ENCODE measurements at places on chromosomes 13 and 19.

DNA sequence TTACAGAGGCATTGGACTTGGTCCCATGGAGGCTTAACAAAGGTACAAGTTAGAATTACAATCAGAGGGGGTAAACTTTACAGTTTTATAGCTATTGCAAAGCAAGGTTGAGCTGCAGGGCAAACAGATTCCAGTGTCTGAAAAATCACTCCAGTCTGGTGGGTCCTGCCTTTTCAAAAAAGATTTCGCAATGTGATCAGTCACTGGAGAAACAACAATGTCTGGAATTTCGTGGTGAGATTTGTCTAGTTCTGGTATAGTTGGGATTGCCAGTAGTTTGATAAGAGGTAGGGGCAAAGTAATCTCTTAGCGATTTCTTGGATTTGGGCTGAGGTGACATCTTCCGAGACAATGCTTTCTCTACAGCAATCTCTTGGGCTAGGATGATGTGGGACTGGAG, 1198.2 kb upstream of the PCDH9 start:
- DNase-seq: no peak
- H3K36me3 ChIP-seq: peaks cover 4% of the 10 kb centered on the region
- no peaks in the 10 kb centered on the region for H3K4me1 ChIP-seq

- DNase-seq: no peak
- H3K4me1 ChIP-seq: peaks cover 20% of the 10 kb centered on the region
- H3K27ac ChIP-seq: no peak overlapping the region
- no peaks in the 10 kb centered on the region for H3K36me3 ChIP-seq
Observed at GRCh38 chr13:44244288-44244687, 129.3 kb upstream of the SERP2 start.

DNA sequence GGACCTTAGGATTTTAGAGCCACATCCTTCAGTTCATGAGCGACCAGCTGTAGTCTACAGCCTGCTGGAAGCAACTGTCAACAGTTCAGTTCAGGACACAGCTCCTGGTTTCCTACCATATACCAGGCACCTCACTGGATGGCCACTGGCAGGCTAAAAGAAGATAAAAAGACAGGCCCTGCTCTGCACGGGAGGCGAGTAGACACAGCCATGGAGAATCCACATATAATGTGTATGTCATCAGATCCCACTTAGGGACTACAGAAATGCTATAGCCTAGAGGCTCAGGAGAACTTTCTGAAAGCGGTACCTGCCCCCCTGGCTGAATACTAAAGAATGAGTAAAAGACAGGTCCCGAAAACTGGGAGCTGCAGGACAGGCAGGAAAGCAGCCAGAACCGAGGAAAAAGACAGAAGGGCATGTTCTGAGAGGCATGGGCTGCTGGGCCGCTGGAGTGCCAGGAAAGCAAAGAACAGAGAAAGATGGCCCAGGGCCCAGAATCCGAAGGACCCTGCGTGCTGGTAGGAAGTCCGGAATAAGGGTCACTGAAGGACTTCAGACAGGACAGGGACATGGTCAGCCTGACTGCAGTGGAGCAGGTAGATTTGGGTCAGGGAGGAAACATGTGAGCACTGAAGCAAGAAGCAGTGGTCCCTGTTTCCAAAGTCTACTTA, 23.5 kb downstream of the DZIP1 start:
- no peak overlapping the region for H3K4me3 ChIP-seq
- H3K27ac ChIP-seq: no peak overlapping the region
- no peaks in the 10 kb centered on the region for H3K27me3 ChIP-seq
- peaks cover 56% of the 10 kb centered on the region for H3K36me3 ChIP-seq

GRCh38 chr19:42850981-42851717, 28.4 kb downstream of the PSG1 start:
- H3K4me1 ChIP-seq: no peaks in the 10 kb centered on the region
- H3K4me3 ChIP-seq: no peak overlapping the region
- no peaks in the 10 kb centered on the region for H3K27me3 ChIP-seq
- no peak overlapping the region for H3K27ac ChIP-seq
- H3K36me3 ChIP-seq: peaks cover 4% of the 10 kb centered on the region

- no peaks in the 10 kb centered on the region for H3K27me3 ChIP-seq
- H3K4me1 ChIP-seq: peaks cover 1% of the 10 kb centered on the region
- peaks cover 28% of the 10 kb centered on the region for H3K36me3 ChIP-seq
- DNase-seq: no peak
- no peak overlapping the region for H3K4me3 ChIP-seq
Observed at GRCh38 chr19:11181488-11181887, 15.9 kb downstream of the KANK2 start.

DNA sequence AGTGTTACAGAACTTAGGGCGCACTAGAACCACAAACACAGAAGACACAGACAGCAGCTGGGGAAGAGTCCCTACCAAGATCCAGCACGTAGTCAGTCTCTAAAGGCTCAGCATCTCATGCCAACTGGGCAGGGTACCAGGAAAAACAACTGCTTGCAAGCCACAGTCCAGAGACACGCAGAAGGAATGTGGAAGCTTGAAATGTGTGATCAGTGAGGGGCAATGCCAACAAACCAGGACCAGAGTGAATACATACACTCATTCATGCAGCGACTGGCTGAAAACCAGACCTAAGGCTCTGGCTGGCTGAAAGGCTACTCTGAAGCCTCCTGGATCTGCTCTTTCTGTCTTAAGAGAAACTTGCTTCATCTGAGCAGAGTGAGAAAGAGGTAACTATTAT, 1484.8 kb downstream of the EFNB2 start:
- peaks cover 30% of the 10 kb centered on the region for H3K4me1 ChIP-seq
- H3K4me3 ChIP-seq: no peak overlapping the region

GRCh38 chr19:48806818-48807589, 3.8 kb downstream of the BCAT2 start:
- DNase-seq: peak; percentile 53
- H3K4me1 ChIP-seq: peaks cover 15% of the 10 kb centered on the region
- no peaks in the 10 kb centered on the region for H3K27me3 ChIP-seq
- H3K36me3 ChIP-seq: no peaks in the 10 kb centered on the region

DNA sequence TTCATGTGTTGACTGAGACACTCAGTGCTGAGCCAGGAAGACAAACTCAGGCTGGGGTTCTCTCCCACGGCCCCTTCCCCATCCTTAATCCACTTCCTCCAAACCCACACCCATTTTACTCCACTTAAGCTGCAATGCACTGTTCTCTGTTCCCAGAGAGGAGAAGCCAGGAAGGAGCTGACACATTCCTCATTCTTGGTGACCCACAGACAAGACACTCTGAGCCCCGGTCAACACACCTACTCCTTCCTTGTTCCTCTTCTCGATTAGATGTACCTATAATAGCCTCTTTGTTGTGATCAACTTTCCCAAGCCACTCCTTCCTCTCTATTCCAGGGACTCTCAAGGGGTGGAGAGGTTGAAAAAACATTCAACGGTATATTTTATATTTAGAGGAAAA, 47.1 kb downstream of the INSR start:
- peaks cover 11% of the 10 kb centered on the region for H3K36me3 ChIP-seq
- H3K4me1 ChIP-seq: no peaks in the 10 kb centered on the region
- no peaks in the 10 kb centered on the region for H3K27me3 ChIP-seq
- no peak overlapping the region for H3K27ac ChIP-seq
- DNase-seq: no peak

GRCh38 chr13:81409284-81409683, 1068.4 kb upstream of the SPRY2 start:
- no peak for DNase-seq
- no peak overlapping the region for H3K27ac ChIP-seq
- H3K4me1 ChIP-seq: peaks cover 4% of the 10 kb centered on the region
- no peaks in the 10 kb centered on the region for H3K36me3 ChIP-seq

DNA sequence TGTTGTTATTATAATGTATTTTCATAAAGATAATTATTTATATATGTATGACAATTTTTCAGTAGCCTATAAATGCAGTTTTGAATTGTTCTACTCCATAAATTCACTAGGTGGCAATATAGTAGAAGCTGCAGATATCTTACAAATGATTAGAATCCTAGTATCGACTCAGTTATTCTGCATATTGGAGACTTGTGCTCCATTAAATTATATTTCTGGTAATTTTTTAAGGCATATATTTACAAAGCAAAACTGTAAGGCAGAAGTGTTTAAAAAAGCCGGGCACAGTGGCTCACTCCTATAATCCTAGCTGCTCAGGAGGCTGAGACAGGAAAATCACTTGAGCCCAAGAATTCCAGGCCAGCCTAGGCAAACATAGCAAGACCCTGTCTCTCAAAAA, 58.7 kb downstream of the DPY19L3 start:
- H3K4me1 ChIP-seq: no peaks in the 10 kb centered on the region
- no peaks in the 10 kb centered on the region for H3K27me3 ChIP-seq
- H3K4me3 ChIP-seq: no peak overlapping the region

- H3K27ac ChIP-seq: peak overlapping the region; percentile 82
- no peak for DNase-seq
- H3K36me3 ChIP-seq: peaks cover 6% of the 10 kb centered on the region
- H3K27me3 ChIP-seq: no peaks in the 10 kb centered on the region
- peaks cover 18% of the 10 kb centered on the region for H3K4me1 ChIP-seq
Observed at GRCh38 chr13:113835461-113836270, 28.2 kb downstream of the GAS6 start.

DNA sequence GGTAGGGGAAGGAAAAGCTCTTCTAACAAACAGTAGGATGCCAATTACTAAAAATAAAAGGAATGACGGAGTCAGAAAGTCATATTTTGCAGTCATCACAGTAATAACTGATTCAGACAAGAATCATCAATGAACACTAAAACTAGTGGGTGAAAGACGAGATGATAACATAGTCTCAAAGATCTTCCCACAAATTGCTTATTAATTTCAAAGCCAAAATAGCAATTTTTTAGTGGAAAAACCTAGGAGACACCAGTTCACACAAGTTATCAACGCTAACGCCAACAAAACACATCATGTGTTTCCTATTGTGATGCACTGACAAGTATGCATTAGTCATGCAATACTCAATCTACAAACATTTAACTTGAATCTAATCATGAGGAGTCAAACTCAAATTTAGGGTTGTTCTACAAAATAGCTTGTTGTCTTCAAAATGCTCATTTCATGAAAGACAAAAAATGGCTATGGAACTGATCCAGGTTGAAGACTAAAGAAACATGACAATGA, 18.6 kb downstream of the ZNF233 start:
- no peaks in the 10 kb centered on the region for H3K4me1 ChIP-seq
- no peak overlapping the region for H3K4me3 ChIP-seq
- H3K27ac ChIP-seq: no peak overlapping the region
- H3K27me3 ChIP-seq: no peaks in the 10 kb centered on the region

DNA sequence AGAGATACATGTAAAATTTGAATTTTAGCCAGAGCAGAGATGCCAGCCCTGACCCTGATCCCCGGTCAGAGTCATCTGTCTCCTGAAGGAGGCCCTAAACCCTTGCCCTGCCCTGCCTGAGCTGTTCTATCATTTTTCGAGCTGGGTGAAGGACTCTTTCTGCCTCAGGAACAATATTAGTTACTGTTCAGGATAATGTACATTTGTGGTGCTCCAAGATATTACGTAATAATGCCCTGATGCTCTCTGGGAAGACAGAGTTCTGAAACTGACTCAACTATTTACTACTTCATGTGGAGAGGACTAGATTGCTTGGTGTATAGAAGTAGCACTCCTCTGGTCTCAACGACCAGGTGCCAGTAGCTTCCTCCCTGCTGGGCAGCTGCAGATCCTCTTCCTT, 37.9 kb upstream of the UBL3 start:
- no peaks in the 10 kb centered on the region for H3K36me3 ChIP-seq
- no peak for DNase-seq
- peaks cover 8% of the 10 kb centered on the region for H3K4me1 ChIP-seq
- H3K27me3 ChIP-seq: no peaks in the 10 kb centered on the region
- no peak overlapping the region for H3K4me3 ChIP-seq

GRCh38 chr13:50596776-50597203, 246.7 kb downstream of the DLEU7 start:
- peaks cover 4% of the 10 kb centered on the region for H3K27me3 ChIP-seq
- no peaks in the 10 kb centered on the region for H3K36me3 ChIP-seq
- H3K27ac ChIP-seq: no peak overlapping the region

DNA sequence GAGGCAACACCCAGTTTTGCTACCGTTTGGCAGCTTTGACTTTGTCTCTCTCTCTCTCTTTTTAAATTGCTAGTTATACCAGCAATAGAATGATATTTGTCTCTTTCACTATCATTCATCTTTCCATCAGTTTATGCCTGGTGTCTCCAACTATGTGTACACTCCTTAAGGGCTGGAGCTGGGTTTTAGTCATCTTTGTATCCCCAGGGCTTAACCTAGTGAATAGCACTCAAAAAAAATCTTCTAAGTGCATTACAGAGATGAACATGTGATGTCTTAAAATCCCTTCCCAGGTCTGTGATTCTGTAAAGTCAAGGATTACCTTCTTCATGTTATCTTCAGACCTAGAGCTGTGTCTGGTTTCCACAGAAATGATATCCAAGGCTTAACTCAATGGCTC, 7.8 kb upstream of the UBL3 start:
- H3K27ac ChIP-seq: no peak overlapping the region
- H3K4me1 ChIP-seq: peaks cover 37% of the 10 kb centered on the region
- H3K36me3 ChIP-seq: no peaks in the 10 kb centered on the region
- DNase-seq: no peak
- H3K4me3 ChIP-seq: no peak overlapping the region
- no peaks in the 10 kb centered on the region for H3K27me3 ChIP-seq

- DNase-seq: no peak
- H3K36me3 ChIP-seq: peaks cover 7% of the 10 kb centered on the region
- no peaks in the 10 kb centered on the region for H3K27me3 ChIP-seq
- H3K27ac ChIP-seq: peak overlapping the region; percentile 89
Observed at GRCh38 chr19:18306888-18307260, 16.0 kb downstream of the LSM4 start.

GRCh38 chr13:107548338-107548737, 667.0 kb downstream of the LIG4 start:
- H3K27me3 ChIP-seq: no peaks in the 10 kb centered on the region
- H3K4me3 ChIP-seq: no peak overlapping the region
- no peaks in the 10 kb centered on the region for H3K36me3 ChIP-seq
- H3K27ac ChIP-seq: no peak overlapping the region
- H3K4me1 ChIP-seq: no peaks in the 10 kb centered on the region

DNA sequence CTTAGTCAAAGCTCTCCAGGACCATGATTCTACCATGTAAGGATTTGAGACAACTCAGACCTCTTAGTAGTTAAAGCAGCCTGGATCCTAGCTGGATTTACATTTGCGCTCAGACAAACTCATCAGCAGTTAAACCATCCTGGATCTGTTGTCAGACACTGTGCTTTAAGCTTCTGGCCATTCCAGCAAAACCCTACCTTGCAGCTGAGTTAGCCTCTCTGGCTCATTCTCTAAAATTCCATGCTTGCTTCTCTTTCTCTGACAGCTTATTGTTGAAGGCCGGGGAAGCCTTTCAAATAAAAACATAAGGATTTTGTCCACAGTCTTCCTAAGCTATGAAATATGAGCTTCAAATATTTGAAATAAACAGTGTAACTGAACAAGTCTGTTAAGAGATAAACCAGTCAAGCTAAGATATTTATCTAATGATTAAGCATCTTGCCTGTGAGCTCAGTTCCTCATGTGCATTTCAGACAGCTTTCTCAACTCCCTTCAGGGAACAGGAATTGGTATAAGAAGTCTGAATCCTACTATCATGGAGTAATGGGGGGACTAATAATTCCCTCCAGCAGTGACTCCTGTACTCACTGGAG, 89.3 kb downstream of the SLAIN1 start:
- DNase-seq: no peak
- no peak overlapping the region for H3K27ac ChIP-seq
- peaks cover 6% of the 10 kb centered on the region for H3K27me3 ChIP-seq
- peaks cover 16% of the 10 kb centered on the region for H3K36me3 ChIP-seq
- H3K4me1 ChIP-seq: peaks cover 23% of the 10 kb centered on the region

GRCh38 chr19:54387991-54388801, 23.5 kb upstream of the LAIR1 start:
- H3K4me3 ChIP-seq: peak overlapping the region; percentile 4
- no peak for DNase-seq
- H3K36me3 ChIP-seq: no peaks in the 10 kb centered on the region
- no peak overlapping the region for H3K27ac ChIP-seq
- H3K4me1 ChIP-seq: peaks cover 1% of the 10 kb centered on the region
- H3K27me3 ChIP-seq: peaks cover 59% of the 10 kb centered on the region

GRCh38 chr13:90447734-90448101, 899.8 kb upstream of the MIR17HG start:
- no peak for DNase-seq
- H3K27me3 ChIP-seq: no peaks in the 10 kb centered on the region
